Fibroblast of villous mesenchyme (primary cell): ENCODE measurements at places on chromosomes 12 and 14. TPM values are rescaled to one million over a fixed set of nuclear protein-coding genes. Genes with fewer than 3 reads are reported as not detected.

The CIDEB gene
- 1.3 and 3.0 TPM in 2 replicates for total RNA-seq

The WSB2 gene
- total RNA-seq: 156 and 171 TPM in 2 replicates

The TEX52 gene
- not detected in 2 replicates for total RNA-seq

The PROX2 gene
- total RNA-seq: under 0.01 TPM in 1 of 2 replicates, not detected in the other

The CELA1 gene
- total RNA-seq: not detected in 2 replicates

The C12orf54 gene
- total RNA-seq: not detected in 2 replicates

The CLEC6A gene
- not detected in 2 replicates for total RNA-seq

The C12orf56 gene
- 0.64 and 0.86 TPM in 2 replicates for total RNA-seq

The RERG gene
- under 0.01 and 0.64 TPM in 2 replicates for total RNA-seq

The MGP gene
- 3.5 and 10.6 TPM in 2 replicates for total RNA-seq

- no peak for DNase-seq
Observed at GRCh38 chr14:69244946-69245345, 15.0 kb upstream of the GALNT16 start.

DNA sequence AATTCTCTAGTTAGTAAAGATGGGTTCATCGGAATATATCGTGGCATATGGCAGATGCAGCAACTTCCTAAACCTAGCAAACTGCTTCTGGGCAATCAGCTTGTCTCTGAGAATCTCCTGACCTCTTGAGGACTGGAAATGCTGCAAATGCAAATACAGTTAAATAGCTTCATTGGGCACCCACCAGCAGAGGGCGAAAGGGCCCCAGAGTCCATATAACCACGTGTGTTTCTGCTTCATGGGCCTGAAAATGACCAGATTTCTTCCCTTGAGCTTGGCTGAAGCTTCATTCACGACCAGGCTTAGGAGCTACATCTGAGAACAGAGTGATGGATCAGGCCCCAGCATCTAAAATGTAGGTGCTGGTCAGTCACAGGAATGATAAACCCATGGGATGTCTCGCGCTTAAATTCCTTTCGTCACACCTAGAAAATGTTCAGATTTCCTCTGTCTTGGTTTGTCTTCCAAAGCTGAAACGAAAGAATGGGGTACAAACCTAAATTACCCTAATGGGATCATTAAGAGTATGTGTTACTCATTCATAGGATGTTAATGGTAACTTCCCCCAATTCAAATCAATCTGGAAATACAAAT lies 1482.5 kb upstream of the TMEM132C start:
- DNase-seq: peak; percentile 3

- no peak for DNase-seq
Observed at GRCh38 chr12:107600581-107601144, 84.9 kb upstream of the PWP1 start.

DNA sequence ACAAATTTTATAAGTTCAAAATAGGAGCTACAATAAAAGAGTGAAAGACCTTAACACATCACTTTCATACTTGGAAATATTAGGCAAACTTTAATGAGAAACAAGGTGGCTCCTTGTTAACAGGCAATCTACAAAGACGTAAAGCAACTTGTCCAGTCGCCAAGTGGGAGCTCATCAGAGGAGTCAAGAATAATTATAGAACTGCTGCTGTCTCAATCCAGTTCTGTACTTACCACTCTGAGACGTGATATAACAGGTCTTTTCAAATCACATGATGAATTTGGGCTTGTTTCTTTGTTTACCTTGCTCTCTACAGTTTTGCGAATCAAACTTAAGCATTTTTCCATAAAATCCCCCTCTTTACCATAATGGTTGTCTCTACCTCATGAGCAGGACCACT lies 3.6 kb downstream of the YBX3 start:
- DNase-seq: peak; percentile 19

- DNase-seq: no peak
Observed at GRCh38 chr14:61279082-61279481, 2.1 kb downstream of the TMEM30B start.

- no peak for DNase-seq
Observed at GRCh38 chr12:104381341-104381730, 75.4 kb upstream of the CHST11 start.

- no peak for DNase-seq
Observed at GRCh38 chr12:27957366-27957765, 15.2 kb downstream of the PTHLH start.

DNA sequence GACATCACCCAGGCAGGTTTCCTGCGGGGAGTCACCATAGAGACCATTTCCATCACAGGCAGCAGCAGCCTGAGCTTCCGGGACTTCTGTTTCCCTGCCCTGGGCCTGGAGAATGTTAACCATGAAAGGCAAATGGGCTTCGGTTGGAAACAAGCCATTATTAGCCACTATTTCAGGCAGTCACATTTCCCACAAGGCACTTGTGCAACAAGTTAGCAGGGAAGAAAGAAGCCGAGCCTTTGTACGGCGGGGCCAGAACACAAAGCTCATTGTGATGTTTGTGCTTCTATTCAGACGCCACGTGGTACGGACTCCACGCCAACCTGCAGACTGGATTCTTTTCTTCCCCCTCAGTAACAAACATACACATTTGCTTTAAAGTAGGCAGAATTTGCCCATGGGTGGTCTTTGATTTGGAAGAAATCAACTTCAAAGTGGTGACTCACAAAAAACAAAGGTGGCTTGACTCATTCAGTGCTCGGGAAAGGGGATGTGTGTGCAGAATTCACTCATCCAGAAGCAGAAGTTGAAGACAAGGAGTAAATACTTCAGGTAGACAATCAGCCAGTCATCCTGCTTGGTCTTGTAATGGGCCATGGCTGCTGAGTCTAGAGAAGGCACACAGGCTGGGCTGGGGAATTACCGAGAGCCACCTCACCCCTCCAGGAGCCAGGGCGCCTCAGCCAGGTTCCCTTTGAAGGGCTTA lies 154.2 kb upstream of the PRMT8 start:
- DNase-seq: peak; percentile 5

- peak; percentile 76 for DNase-seq
Observed at GRCh38 chr12:9132008-9132535, 16.4 kb upstream of the A2M start.

- DNase-seq: peak; percentile 33
Observed at GRCh38 chr14:88129306-88130056, 124.5 kb downstream of the GPR65 start.

DNA sequence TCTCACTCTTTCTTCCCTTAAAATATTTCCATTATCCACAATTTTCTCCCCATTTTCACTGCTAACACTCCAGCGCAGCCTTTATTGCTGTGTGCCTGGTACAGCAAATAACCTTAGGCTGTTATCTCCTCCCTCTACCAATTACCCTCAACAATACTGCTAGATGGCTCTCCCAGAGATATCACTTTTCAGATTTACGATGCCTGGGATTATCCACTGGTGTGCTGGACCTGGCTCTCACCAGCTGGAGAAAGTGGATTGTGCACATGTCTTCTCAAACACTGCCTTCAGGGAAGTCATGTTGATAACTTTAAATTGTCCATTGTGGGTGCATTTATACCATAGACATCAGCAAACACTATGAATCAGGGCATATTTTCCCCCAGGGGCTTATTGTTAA lies 101.9 kb upstream of the ADAMTS20 start:
- peak; percentile 68 for DNase-seq

DNA sequence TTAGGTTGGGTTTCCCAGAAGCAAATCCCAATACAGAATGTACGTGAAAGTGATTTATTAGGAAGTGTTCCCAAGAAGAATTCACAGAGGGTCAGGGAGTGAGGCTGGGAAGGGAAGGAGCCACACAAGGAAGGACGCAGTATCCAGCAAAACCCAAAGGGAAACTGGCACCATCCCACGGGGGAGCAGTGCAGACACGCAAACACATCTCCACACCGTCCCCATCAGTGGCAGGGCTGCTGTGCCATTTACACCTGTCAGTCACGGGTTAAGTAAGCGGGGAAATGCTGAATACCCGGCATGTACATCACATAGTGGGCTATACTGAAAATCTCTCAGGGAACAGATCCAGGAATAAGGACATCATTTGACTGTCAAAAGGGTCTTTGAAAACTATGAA lies 93.9 kb downstream of the SLC38A1 start:
- DNase-seq: no peak

DNA sequence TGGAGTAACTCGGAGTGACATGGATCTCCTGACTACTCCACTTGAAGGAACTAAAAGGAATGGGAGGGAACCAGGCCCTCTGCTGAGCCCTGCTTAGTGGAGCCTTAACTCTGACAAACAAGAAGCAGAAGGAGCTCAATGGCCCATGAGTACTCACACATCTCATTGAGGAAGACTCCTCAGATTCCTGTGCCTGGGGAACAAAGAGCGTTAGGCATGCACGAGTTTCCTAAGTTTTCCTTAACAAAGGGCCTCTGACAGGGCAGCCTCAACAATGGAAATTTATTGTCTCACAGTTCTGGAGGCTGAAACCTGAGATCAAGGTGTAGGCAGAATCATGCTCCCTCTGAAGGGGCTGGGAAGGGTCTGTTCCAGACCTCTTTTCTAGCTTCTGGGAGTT lies 185.7 kb upstream of the NTF3 start:
- no peak for DNase-seq

- no peak for DNase-seq
Observed at GRCh38 chr14:105774001-105774400, 247.6 kb downstream of the TMEM121 start.

DNA sequence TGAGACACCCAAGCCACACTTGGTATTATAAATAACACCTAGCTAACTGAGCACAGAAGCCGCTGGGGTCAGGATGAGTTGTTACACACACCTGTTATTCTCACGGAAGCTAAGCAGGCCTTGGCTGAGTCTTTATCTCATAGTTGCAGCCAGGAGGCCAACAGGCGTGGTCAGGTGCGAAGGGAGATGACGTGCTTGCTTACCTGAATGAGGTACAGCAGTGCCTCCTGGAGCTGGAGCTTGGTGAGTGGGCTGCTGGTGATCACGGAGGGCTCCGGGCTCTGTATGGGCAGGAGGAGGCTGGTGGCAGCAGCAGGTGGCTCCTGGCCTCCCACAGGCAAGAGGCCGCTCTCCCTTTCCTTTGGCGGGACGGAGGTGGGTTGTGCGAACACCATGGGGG lies 30.4 kb upstream of the CACNA2D4 start:
- DNase-seq: no peak

- no peak for DNase-seq
Observed at GRCh38 chr12:114767084-114767760, 83.2 kb upstream of the TBX3 start.

DNA sequence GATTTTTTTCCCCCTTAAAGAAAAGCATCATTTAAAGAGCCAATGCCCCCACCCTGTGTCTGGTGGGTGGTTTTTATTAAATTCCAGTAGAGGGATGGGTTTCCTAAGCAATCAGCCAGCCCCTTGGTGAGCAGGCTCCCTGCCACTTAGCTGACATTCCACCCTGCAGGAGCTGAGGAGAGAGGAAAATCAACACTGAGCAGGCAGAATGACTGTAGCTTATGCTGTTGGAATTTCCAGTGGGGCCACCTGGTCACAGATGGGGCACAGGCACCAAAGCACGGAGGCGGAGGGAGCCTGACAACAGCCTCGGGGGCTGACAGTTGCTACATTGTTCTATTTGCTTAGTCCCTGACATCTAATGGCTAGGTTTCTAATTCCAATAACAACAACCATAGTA lies 127.7 kb downstream of the TMEM30B start:
- no peak for DNase-seq

- no peak for DNase-seq
Observed at GRCh38 chr14:69763761-69764510, 3.0 kb upstream of the SRSF5 start.

DNA sequence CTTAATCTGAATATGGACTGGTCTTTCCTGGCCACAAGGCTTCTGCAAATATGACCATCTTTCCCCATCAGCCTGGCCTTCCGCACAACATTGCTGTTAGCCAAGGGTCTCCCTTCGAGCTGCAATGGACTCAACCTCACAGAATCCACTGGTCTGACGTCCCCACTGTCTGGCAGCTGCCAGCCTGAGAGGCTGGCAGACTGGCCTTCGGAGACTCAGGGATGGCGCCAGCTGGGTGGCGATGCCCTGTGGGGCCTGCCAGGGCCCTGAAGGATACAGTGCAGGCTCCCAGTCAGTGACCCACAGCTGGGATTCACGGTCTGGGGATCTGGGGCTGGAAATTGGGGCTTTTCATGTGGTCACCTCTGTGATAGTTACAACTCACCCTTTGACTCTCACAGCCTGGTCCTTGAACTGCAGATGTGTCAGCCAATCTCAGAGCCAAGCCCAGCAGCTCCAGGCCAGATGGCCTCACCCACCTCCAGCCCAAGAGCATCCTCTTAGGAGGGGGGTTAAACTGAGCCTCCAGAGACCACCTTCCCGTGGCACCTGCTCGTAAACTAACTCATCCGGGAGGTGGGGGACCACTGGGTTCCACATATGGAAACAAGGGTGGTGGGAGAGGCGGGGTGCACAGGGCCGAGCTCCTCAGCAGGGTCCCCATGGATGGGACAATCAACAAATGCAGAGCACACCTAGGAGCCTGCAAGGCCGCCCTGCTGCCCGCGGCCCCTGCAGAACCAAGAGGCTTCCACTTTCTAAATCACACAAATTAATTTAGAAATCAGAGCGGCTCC lies 21.1 kb upstream of the C14orf180 start:
- no peak for DNase-seq

DNA sequence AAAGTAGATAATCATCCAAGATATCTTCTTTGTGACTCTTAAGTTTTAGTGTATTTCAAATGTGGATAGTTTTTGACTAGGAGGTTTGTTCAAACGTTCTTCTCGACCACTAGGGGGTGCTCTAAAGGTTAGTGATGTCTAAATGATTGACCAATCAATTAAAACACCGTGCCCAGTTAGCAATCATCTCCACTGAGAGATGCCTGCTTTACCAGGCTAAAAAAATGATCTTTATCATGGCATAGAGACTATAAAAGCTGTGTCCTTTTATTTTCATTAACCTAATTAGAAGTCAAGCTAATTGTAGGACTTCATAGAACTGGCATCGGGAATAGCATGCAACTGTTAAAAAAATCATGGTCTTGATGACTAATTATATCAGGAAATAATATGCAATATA lies 153.9 kb downstream of the PRKCH start:
- peak; percentile 89 for DNase-seq

DNA sequence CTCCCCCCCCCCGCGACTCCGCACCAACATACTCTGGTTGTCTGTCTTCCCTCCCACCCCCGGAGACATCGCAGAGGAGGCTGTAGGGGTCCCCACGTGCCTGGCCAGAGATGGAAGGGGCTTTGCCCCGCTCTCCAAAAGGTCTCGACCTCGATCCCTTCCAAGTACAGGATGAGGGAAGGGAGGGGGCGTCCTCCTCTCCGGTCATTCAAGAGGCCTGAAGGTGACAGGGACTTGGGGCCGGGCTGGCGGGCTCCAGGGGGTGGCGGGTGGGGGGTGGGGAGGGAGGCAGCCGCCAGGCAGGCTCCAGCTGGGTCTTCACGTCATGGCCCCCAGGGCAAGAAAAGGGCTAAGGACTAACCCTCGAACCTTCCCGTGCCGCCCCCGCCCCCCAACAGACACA lies 15.1 kb downstream of the TBX3 start:
- no peak for DNase-seq

DNA sequence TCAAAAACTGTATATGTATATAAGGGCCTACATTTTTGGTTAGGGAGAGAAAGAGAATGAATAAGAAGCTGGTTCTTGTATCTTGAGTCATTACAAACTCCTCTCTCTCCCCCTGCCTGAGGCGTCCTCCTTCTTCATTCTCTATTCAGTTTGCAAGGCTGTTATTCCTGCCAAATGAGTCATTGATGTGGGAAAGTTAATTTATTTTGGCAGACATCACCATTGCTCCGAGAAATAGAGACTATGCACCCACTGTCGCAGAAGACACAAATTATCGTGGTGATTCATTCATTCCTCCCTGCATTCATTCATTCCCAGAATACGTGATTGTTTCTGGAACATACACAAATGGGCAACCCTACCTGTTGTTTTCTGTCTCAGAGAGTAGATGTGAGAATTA lies 112.5 kb upstream of the MED13L start:
- peak; percentile 89 for DNase-seq

- no peak for DNase-seq
Observed at GRCh38 chr12:41439801-41440200, 251.7 kb downstream of the PDZRN4 start.

- no peak for DNase-seq
Observed at GRCh38 chr12:110697236-110697635, 8.3 kb upstream of the HVCN1 start.
